Sigmoid colon (tissue), 7 donors: ENCODE measurements at places on chromosomes 11 and 22.

DNA sequence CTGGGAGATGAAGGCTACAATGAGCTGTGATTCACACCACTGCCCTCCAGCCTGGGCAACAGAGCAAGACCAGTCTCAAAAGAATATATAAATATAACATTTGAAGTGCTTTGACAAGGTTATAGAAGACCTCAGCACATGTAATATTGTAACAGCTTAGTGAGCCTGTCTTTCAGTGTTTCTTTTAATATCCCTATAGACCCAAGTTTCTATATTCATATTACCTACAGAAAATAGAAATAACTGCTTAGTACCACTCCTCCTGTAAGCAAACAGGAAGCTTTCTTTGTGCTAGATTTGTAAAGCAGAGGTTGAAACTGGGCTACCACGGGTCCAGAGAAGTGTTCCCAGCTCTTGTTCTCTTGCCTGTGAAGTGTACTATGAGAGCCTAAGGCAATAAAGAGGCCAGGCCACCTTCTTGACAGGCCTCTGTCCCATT, 68.2 kb downstream of the PPP2R1B start:
- H3K27ac ChIP-seq: no peak overlapping the region
- H3K36me3 ChIP-seq: no peaks in the 10 kb centered on the region
- no peaks in the 10 kb centered on the region for H3K27me3 ChIP-seq
- DNase-seq: no peak

GRCh38 chr22:42792909-42793847, 63.9 kb downstream of the ARFGAP3 start:
- H3K4me1 ChIP-seq: no peaks in the 10 kb centered on the region
- H3K4me3 ChIP-seq: no peak overlapping the region
- H3K27me3 ChIP-seq: no peaks in the 10 kb centered on the region
- DNase-seq: peak; percentile 66

DNA sequence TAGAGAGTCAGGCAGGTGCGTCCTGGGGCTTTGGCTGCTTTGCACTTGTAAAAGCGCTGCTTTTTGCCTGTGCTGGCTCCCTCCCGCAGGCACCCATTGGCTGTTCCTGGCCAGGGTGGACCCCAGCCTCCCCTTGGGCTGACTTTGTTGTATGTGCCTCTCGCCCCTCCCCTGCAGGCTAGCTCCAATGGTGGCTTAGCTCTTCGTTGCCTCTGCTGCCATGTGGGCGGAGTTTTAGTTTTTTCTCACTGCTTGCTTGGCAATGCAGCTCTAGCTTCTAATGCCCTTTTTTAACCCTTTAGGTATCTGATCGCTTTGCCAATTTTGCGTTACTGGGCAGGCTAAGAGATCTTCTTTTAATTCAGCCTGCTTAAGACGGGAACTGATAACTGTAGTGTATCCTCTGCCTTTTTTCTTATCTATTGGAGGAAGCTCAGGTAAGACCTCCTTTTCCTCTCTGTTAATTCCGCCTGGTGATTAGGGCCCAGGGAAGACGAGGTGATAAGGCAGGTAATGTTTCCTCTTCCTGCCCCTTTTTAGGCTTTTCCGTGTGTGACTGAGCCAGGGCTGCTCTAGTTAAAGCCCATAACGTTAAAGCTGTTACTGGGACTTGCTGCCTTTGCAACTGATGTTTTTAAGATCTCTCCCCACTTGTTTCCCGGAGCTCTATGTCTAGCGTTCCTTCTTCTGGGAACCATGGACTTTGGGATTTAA, 11.7 kb upstream of the GLYATL1 start:
- no peak overlapping the region for H3K27ac ChIP-seq
- peaks cover 8% of the 10 kb centered on the region for H3K4me1 ChIP-seq
- no peak for DNase-seq
- no peak overlapping the region for H3K4me3 ChIP-seq

GRCh38 chr11:73308003-73308960, at the start of gene ARHGEF17:
ARHGEF17 (plus strand) TSS chr11:73308276; CDS start chr11:73308639, 363 bp downstream.
- H3K4me1 ChIP-seq: no peaks in the 10 kb centered on the region
- H3K36me3 ChIP-seq: no peaks in the 10 kb centered on the region
- H3K4me3 ChIP-seq: peak within 1 kb of the TSS; percentile 59
- peak within 1 kb of the TSS; percentile 100 for H3K27ac ChIP-seq

DNA sequence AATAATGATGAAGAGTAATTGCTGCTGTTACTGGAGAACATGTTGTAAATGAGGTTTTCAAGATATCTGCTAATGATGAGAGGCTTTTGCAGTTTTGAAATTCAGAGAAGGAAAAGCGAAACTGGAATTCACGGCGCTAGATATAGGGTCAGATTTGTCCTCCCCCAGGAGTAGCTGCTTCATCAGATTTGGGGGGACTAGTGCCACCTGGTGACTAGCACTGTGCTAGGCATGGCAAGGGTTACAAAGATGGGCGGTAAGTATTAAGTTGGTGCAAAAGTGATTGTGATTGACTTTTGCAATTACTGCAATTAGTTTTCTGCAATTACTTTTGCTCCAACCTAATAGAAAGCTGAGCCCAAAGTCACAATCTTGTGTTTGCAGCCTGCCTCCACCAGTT, 879.9 kb upstream of the TENM4 start:
- no peaks in the 10 kb centered on the region for H3K4me1 ChIP-seq
- no peaks in the 10 kb centered on the region for H3K36me3 ChIP-seq
- no peak for DNase-seq
- H3K27me3 ChIP-seq: no peaks in the 10 kb centered on the region
- H3K4me3 ChIP-seq: no peak overlapping the region

DNA sequence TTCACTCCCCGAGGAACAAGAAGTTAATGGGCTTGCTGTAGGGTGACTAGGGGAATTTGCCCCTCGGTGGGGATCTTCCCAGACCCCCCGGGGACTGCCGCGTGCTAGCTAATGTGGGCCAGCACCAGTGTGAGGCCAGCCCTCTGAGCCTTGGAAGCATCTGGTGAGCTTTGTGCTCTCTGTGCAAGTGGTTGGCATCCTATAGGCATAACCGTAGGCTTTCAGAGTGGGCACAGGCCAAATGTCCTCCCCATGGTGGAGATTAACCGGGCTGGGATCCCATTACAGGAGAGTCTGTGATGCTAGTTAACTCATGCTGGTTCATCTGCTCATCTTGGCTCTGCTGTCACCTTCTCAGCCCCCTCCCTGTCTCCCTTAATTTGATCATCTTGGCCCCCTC, 125.7 kb downstream of the TRIM29 start:
- no peak overlapping the region for H3K4me3 ChIP-seq
- H3K27ac ChIP-seq: no peak overlapping the region
- no peak for DNase-seq
- H3K36me3 ChIP-seq: no peaks in the 10 kb centered on the region
- peaks cover 43% of the 10 kb centered on the region for H3K27me3 ChIP-seq

- no peaks in the 10 kb centered on the region for H3K36me3 ChIP-seq
- no peak for DNase-seq
These were observed at the start of gene CDC42BPG for GRCh38 chr11:64844330-64845128. CDC42BPG (minus strand) TSS chr11:64844653; CDS start chr11:64844569, 84 bp downstream.

DNA sequence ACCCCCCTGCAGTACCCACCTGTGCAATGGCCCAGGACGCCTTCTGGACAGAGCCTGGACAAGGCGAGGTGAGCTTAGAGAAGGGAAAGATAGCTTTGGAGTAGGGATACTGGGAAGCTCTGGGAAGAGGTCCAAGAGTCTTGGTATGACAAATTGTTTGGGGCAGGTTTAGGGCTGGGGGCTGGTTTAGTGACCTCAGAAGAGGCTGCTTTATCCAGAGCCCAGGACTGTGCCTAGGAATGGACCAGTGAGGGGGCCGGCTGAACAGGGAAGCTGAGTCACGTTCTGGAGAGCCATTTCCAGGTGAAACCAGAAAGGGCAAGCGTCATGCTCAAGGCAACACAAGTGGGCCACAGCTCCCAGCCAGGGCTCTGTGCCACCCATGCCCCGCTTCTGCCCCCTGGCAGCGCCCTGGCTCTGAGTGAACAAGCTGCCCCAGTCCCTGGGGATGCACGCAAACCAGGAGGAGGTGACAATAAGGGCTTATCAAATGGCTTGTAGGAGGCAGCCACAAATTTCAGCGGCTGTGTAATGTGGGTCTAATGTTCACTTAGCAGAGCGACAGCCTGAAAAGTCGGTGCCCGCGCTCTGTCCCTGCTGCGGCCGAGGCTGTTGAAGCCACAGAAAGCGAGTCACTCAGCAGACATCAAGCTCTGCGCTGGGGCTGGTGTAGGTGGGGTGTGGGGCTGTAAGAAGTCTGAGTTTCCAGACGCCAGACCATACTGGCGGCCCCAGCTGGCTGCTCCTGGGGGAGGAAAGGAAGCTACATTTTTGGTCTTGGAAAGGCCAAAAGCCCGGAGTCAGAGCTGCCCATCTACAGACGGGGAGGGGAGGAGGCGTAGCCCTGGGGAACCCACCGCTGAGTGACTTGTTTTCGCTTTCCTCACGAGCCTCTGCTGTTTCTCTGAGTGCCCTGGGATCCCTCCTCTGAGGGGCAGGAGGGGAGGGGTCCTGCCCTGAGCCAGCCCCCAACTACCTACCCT, 18.3 kb upstream of the SYT7 start:
- H3K27me3 ChIP-seq: no peaks in the 10 kb centered on the region
- H3K36me3 ChIP-seq: no peaks in the 10 kb centered on the region
- H3K4me3 ChIP-seq: no peak overlapping the region
- peak; percentile 83 for DNase-seq
- H3K27ac ChIP-seq: peak overlapping the region; percentile 36
- no peaks in the 10 kb centered on the region for H3K4me1 ChIP-seq

DNA sequence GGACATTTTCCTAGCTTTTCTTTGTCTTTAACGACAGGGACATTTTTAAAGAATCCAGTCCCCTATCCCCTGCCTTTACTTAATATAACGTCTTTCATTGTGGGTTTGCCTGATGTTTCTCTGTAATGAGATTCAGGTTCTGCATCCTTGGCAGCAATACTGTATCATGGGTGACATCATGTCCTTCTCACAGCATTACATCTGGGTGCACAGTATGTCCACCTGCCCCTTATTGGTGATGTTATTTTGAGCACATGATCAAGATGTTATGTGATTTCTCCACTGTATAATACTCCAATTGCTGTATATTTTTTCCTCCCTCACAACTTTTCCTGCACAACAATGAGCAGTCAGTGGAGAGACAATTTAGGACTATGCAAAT, 9.7 kb upstream of the STK33 start:
- no peak overlapping the region for H3K27ac ChIP-seq
- DNase-seq: no peak
- no peaks in the 10 kb centered on the region for H3K36me3 ChIP-seq
- H3K27me3 ChIP-seq: no peaks in the 10 kb centered on the region
- H3K4me1 ChIP-seq: peaks cover 6% of the 10 kb centered on the region

GRCh38 chr11:32056438-32056837, 34.4 kb upstream of the RCN1 start:
- no peaks in the 10 kb centered on the region for H3K4me1 ChIP-seq
- H3K36me3 ChIP-seq: no peaks in the 10 kb centered on the region
- no peak overlapping the region for H3K4me3 ChIP-seq
- no peak overlapping the region for H3K27ac ChIP-seq
- no peaks in the 10 kb centered on the region for H3K27me3 ChIP-seq

GRCh38 chr11:79265756-79266322, 175.0 kb downstream of the TENM4 start:
- H3K4me3 ChIP-seq: no peak overlapping the region
- no peaks in the 10 kb centered on the region for H3K4me1 ChIP-seq
- no peaks in the 10 kb centered on the region for H3K36me3 ChIP-seq
- DNase-seq: no peak
- no peaks in the 10 kb centered on the region for H3K27me3 ChIP-seq

- H3K4me3 ChIP-seq: no peak overlapping the region
- H3K27me3 ChIP-seq: no peaks in the 10 kb centered on the region
- H3K4me1 ChIP-seq: peaks cover 26% of the 10 kb centered on the region
- peak overlapping the region; percentile 70 for H3K27ac ChIP-seq
- DNase-seq: no peak
These were observed 31.3 kb downstream of the ATP6V1E1 start for GRCh38 chr22:17597217-17597616.

DNA sequence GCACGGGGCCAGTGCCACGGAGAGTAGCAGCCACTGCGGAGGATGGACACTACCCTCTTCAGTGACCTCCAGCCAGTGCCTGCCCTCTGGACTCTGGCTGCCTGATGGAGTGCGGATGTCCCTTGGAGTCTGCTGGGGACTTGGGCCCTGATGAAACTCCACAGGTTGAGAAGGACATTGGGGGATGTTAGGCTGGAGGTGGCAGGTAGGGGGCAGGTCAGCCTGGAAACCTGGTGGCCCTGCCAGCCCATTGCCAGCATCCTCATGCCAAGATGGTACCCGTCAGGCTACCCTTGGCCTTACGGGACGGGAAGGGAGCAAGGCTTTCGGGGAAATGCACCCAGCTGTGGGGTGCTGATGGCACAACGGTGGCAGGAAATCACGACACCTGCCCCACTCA, 4.0 kb downstream of the CABP7 start:
- DNase-seq: no peak
- H3K27ac ChIP-seq: no peak overlapping the region
- no peaks in the 10 kb centered on the region for H3K4me1 ChIP-seq
- peaks cover 38% of the 10 kb centered on the region for H3K27me3 ChIP-seq
- H3K4me3 ChIP-seq: no peak overlapping the region

DNA sequence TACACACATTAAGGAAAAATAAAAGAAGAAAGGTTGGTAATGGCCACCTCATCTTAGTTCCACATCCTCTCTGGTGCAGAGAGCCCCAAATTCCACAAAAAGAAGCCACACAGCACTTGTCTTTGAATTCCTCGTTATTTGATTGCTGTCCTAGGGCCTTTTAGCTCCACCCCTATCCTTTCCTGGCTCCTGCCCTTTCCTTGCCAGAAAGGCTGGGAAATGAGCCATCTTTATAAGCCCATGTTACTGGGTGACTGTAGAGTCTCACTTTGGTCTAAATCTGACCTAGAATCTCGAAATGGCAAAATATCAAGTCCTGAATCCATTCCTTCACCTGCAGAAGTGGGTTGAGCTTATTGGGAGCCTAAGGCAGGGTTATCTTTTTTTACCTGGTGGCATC, 4.3 kb upstream of the TMEM132A start:
- no peak overlapping the region for H3K4me3 ChIP-seq
- no peak overlapping the region for H3K27ac ChIP-seq
- peaks cover 6% of the 10 kb centered on the region for H3K27me3 ChIP-seq
- no peaks in the 10 kb centered on the region for H3K4me1 ChIP-seq

DNA sequence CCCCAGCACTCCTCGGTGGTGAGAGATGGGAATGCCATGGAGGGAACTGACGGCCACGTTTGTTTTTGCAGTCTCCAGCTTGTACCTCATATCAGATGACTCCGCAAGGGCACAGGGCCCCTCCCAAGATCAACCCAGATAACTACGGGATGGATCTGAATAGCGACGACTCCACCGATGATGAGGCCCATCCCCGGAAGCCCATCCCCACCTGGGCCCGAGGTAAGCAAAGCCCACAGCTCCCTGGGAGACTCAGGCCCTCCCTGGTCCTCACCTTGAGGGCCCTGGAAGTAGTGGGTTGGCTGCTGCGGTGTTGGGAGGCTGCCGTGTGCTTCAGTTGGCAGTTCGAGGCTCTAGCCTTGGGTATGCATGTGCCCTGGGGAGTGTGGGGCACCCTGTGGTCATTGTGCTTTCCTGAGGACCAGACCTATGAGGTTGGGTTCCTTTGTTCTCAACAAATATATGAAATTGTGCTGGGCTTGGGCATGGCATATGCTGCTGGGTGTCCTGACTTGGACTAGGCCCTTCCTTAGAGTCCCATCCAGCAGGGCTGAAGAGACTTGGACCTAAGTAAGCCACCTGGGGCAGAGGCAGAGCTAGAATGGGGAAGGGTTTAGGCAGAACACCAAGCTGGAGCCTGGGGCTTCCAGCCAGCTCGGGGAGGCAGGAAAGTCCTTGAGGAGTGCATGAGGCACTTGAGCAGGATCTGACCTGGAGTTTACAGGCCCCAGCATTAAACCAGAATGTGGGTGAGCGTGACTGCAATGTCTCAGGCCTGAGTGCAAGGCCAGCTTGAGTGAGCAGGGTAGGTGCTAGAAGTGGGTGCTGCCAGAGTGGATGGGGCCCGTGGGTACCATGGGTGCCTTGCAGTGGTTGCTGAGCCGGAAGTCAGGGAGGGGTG, 26.4 kb downstream of the INCENP start:
- H3K27ac ChIP-seq: no peak overlapping the region
- DNase-seq: no peak
